ENCODE measurements at places on chromosomes 6 and 20. TPM values are rescaled to one million over a fixed set of nuclear protein-coding genes. Genes with fewer than 3 reads are reported as not detected.

The USP49 gene
- 1.4 TPM for total RNA-seq

The SDHAF4 gene
- 8.3 TPM for total RNA-seq

The UCKL1 gene
- 37.0 TPM for total RNA-seq

The RAET1G gene
- total RNA-seq: 0.64 TPM

The HAO1 gene
- not detected for total RNA-seq

The ZSCAN23 gene
- not detected for total RNA-seq

DNA sequence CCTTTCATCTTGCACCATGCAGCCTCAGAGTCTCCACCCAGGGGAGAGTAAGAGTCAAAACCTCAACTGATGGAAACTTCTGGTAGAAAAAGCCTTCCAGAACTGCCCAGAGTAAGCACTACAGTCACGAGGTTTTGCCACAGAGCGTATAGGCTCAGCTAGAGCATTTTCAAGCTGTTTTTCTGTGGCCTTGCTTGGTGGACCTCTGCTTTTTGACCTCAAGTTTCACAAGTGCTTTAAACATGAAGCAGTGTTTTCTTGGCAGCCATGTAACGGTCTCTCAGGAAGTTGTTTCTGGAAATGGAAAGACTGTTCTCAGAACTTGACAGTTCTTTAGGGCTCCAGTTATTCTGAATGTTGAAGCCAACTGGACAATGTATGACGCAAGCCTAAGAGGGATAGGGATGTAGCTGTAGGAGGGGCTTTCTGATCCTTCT, 146.5 kb downstream of the ZDHHC14 start:
- H3K27me3 ChIP-seq: no peaks in the 10 kb centered on the region
- peak overlapping the region; percentile 42 for H3K27ac ChIP-seq
- peaks cover 42% of the 10 kb centered on the region for H3K4me1 ChIP-seq
- H3K36me3 ChIP-seq: no peaks in the 10 kb centered on the region

DNA sequence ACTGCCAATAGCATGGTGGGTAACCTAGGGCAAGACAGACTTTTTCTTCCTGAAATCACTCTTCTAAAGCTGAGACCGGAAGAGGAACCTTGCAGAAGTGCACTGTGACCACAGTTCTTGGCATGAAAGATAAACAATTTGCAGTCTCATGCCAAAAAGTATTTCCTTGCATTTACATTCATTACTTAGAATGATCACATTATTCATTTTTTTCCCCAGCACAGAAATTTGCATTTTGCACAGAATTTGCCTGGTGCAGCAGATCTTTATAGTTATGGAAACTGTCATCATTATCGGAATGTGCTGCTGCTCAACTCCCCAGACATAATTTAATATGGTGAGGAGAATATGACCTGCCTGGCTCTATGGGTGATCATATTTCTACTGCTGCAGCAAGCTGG, 42.2 kb upstream of the EDN3 start:
- no peak overlapping the region for H3K4me3 ChIP-seq
- H3K27me3 ChIP-seq: peaks cover 23% of the 10 kb centered on the region
- H3K27ac ChIP-seq: no peak overlapping the region
- no peaks in the 10 kb centered on the region for H3K4me1 ChIP-seq
- no peaks in the 10 kb centered on the region for H3K36me3 ChIP-seq

DNA sequence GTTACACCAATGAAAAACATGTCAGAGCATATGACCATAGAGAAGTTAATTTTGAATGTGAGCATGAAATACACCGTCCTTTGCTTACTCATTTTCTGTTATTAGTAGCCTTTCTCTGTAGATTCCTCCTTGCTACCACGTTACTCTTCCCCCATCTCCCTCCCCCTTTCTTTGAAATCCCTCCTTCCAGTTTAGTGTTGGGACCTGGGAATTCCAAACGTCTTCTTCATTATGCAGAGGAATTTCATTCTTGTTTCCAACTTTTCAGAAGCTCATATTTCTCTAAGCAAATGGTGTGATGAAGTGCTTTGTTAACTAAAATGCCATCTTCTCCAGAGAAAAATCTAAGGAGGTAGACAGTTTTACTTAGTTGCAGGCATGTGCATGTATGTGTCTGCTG, 122.4 kb downstream of the MCHR2 start:
- H3K36me3 ChIP-seq: no peaks in the 10 kb centered on the region
- H3K4me3 ChIP-seq: no peak overlapping the region
- no peaks in the 10 kb centered on the region for H3K4me1 ChIP-seq
- DNase-seq: no peak

Data from psoas muscle (tissue), 8 donors.